NCI-H2029 (cell line): ENCODE measurements at places on chromosomes 13 and 19.
A peak's percentile ranks its signal among the peaks of the same experiment; 100 is the strongest.

GRCh38 chr19:29871143-29871542 lies 59.4 kb downstream of the CCNE1 start:
- no peak for DNase-seq

GRCh38 chr13:41548910-41549309 lies 91.6 kb downstream of the RGCC start:
- no peak for DNase-seq

DNA sequence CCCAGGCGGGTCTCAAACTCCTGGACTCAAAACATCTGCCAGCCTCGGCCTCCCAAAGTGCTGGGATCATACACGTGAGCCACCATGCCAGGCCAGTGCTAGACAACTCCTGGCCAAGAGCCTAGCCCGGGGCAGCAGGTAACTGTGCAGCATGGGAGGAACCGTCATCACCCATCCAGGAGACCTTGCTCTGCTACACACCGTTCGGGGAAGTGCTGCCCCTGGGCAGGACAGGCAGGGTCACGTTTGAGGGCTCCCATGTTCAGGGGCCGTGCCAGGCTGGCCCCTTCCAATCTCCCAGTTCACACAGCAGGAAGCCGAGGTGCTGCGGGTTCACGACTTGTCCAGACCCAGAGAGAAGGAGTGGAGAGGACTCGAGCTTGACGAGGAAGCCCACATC lies 35.1 kb downstream of the NAXD start:
- no peak for DNase-seq

- DNase-seq = no peak
Observed at GRCh38 chr19:5705552-5705951, 14.4 kb downstream of the LONP1 start.

DNA sequence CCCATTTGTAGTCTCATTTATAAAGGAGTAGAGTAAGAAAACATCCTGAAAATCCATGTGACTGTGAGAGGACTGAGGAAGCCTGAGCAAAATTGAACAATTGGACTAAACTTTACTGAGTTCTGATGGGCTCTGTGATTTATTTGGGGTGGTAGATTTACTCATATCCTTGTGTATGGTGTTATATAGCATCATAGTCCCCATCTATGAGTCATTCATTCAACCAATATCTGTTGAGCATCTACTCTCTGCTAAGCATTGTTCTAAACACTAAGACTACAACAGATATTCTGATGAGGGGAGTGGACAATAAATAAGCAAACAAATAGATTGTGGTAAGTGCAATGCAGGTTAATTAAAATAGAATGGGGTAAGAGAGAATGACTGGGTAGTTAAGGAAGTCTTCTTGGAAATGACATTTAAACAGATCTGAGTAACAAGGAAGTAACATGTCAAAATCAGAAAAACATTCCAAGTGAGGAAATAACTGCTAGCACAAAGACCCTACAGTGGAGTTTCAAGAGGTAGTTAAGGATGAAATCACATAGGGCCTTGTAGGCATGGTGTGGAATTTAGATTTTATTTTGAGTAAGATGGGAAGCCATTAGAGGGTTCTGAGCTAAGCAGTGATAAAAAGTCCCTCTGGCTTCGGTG lies 36.3 kb upstream of the MLNR start:
- no peak for DNase-seq

- DNase-seq = no peak
Observed at GRCh38 chr19:35350591-35350990, 2.9 kb downstream of the FFAR1 start.

DNA sequence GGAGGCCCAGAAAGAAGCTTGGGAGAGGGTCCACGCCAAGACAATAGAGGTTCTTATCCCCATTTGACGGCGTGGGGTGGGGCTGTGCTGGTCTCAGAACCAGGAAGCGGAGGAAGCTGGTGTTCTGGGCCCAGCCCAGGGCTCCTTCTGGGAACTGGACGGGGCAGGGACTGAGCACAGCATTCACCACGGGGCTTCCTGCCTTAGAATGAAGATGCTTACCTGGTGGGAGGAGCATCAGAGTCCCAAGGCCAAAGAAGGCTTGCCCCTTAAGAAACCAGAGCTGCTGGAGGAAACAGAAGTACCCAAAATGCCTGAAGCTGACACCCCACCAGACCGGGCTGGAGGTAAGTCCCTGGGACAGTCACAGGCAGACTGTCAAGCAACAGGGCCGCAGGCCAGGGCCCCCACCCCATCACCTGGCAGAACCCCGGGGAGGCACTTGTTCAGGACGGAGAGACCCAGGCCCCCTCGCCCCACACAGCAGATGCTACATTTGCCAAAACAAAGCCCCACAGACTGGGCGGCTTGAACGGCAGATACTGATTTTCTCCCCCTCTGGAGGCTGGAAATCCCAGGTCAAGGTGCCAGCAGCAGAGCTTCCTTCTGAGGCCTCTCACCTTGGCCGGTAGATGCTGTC lies 17.8 kb upstream of the IGLON5 start:
- no peak for DNase-seq

- no peak for DNase-seq
Observed at GRCh38 chr19:49084206-49085019, 838 bp upstream of the SNRNP70 start.

- no peak for DNase-seq
Observed at GRCh38 chr19:4337906-4338440, 654 bp downstream of the STAP2 start.

DNA sequence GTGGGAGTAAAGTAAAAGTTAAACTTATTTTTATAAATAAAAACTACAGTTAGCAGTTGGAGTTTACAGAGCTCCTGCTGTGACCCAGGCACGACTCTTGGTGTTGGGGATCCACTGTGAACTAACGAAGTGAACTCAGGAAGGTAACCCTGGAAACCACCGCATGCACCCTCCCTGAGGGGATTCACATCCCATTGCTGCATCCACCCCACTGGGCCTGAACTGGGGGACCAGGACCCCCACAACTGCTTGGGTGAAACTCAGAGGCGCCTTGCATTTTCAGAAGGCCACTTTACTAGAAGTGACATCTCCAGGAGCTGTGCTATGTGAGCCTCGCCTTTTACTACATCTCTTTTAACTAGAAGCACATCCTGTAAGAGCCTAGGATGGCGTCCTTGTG lies 166.4 kb downstream of the TEX29 start:
- no peak for DNase-seq

- no peak for DNase-seq
Observed at GRCh38 chr13:51981355-51981754, 29.9 kb downstream of the ATP7B start.

GRCh38 chr13:47147812-47148119 lies 250.9 kb upstream of the HTR2A start:
- no peak for DNase-seq

GRCh38 chr13:97781891-97782305 lies 171.6 kb upstream of the IPO5 start:
- DNase-seq = no peak

DNA sequence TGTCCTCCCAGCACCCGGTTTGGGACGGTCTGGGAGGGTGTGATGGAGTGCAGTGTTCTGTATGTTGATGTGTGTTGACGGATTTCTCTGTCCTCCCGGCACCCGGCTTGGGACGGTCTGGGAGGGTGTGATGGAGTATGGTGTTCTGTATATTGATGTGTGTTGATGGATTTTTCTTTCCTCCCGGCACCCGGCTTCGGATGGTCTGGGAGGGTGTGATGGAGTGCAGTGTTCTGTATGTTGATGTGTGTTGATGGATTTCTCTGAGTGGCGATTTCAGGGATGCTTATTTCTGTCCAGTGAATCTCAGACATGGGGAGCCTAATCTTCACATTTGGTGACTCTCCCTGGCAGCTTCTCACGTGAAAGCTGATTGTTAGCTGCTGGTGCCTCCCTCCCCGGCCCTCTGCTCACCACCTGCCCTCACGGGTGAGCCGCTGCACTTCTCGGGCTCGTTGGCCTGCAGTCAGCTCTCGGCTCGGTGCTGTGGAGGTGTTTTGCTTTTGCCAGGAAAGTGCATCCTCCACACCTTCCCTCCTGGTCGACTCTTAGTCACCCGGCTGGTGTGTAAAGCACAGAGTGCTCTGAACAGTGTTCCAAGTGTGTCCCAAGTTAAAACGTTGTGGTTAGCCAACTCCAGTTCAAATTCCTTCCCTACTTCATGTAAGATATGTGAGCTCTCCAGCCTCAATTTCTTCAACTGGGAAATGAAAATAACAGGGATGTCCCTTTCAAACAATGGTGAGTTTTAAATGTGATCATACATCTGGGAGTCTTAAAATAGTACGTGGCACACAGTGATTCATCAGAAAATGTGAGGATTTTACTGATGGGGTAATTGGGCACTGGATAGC lies 54.6 kb downstream of the ATP11A start:
- no peak for DNase-seq

- no peak for DNase-seq
Observed at GRCh38 chr13:103203735-103204330, 137.6 kb upstream of the SLC10A2 start.

DNA sequence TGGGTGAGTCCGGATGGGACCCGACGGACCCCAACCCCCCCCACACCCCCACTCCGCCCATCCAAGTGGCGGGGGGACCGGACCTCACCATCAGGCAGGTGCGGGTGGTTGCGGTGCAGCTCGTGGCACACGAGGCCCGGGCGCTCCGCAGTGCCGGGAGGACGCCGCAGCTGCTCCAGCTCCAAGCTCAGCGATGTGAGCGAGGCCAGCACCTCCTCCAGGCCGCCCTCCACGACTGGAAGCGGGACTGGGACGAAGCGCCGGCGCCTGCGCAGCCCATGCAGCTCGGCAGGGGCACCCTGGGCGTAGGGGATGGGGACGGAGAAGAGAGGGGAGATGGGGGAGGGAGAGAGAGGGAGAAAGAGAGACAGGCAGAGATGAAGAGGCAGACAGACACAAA lies 30.1 kb upstream of the OLFM2 start:
- DNase-seq = no peak

GRCh38 chr13:106696140-106696539 lies 128.2 kb upstream of the ARGLU1 start:
- no peak for DNase-seq

- no peak for DNase-seq
Observed at GRCh38 chr13:109974354-109974753, 188.0 kb upstream of the IRS2 start.

GRCh38 chr19:19627621-19628500 lies at the start of gene LPAR2:
LPAR2 (minus strand) TSS chr19:19628220; CDS start chr19:19627275, 945 bp downstream.
- DNase-seq = peak; percentile 35

DNA sequence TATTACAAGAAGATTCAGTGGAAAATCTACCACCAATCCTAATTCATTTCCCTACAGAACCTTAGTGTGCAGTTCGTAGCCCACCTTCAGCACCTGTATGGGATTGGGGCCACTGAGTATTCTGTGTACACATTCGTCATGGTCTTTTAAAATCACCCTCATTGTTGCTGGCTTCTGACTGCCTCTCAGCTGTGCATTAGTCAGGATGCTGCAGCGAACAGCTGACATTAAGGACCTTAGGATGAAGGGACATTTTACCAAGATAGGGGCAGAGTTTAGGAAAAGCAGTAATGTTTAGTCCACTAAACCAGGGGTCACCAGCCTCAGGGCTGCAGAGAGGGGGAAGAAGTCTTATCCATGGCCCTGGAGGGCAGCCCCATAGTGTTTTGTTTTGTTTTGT lies 176.5 kb downstream of the COL4A1 start:
- DNase-seq = no peak

DNA sequence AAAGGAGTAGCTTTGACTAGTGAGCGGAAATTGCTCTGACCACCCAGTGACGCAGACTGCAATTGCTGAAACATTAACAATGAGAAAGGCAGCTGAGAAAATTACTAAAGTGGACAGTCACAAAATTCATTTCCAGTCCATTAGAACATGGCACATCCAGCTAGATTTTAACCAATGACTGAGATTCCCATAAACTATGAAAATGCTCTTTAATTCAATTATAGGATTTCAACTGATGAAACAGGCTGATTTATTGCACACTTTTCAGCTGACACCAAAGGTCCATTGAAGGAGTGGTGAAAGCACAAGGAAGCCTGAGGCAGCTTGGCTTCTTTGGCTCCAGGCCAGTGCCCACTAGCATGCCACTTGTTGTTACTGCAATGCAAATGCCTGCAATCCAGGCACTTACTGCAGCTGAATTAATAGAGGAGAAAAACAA lies 933.4 kb downstream of the SLITRK6 start:
- no peak for DNase-seq

DNA sequence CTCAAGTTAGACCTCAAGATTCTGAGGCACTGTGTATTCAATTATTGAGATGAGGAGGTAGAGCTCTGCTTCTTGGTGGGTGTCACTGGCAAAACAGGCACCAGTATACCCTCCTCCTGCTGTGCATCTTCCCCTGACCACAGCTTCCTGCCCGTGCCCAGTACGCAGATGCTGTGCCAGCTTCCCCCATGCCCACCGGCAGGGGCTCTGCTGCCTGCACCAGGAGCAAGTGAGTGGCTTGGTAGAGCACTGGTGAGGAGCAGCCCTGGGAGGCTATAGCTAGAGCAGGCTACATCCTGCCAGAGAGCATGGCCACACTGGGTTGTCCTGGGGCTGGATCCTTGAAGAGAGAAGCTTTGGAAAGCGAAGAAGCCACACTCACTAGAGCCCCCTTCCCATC lies 21.0 kb upstream of the RNF17 start:
- no peak for DNase-seq

DNA sequence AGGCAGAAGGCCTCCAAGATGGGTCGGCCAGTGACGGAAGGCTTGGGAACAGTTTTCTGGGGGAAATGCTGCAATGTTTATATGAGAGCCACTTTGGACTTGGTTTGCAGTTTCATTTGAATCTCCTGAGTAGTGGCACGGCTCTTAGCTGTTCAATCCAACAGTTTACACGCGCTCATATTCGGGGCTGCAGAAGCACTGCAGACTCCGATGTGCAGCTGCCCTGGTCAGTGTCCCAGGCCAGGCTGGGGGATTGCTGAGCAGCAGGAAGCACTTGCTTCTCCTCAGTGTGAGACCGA lies 31.7 kb downstream of the CEBPG start:
- DNase-seq = no peak

- no peak for DNase-seq
Observed at GRCh38 chr19:56403261-56403660, 871 bp upstream of the ZNF583 start.

DNA sequence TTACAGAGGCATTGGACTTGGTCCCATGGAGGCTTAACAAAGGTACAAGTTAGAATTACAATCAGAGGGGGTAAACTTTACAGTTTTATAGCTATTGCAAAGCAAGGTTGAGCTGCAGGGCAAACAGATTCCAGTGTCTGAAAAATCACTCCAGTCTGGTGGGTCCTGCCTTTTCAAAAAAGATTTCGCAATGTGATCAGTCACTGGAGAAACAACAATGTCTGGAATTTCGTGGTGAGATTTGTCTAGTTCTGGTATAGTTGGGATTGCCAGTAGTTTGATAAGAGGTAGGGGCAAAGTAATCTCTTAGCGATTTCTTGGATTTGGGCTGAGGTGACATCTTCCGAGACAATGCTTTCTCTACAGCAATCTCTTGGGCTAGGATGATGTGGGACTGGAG lies 1198.2 kb upstream of the PCDH9 start:
- no peak for DNase-seq

DNA sequence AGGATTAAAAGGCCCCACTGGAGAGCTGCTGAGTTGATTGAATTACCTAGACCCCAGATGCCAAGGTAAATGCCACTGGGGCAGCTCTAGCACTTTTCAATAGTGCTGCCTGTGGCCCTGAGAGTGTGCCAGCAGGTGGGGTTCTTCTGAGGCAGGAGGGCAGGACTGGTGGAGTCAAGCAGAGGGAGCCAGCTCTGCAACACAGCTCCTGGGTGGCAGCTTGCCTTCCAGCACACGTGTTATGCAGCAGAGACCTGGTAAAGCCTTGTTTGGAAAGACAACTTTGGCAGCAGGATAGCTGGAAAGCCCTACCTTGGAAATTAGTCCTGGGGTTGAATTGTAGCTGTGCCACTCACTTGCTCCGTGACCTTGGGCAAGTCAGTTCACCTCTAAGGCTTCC lies 306.6 kb downstream of the ATP8A2 start:
- no peak for DNase-seq

- no peak for DNase-seq
Observed at GRCh38 chr19:44886141-44886540, 4.9 kb upstream of the TOMM40 start.
